ENCODE measurements at places on chromosomes 5 and 9. TPM values are rescaled to one million over a fixed set of nuclear protein-coding genes. Genes with fewer than 3 reads are reported as not detected.

ENTPD2 gene
- 1.7 TPM for total RNA-seq

WHRN gene
- total RNA-seq = 0.96 TPM

FGF18 gene
- 0.24 TPM for total RNA-seq

NPR3 gene
- 2.9 TPM for total RNA-seq

PCDHB2 gene
- total RNA-seq = 1.4 TPM

CDX1 gene
- total RNA-seq = under 0.01 TPM

PCDHB5 gene
- total RNA-seq = 0.64 TPM

RANBP17 gene
- 7.7 TPM for total RNA-seq

RETREG1 gene
- 24.3 TPM for total RNA-seq

MYOT gene
- total RNA-seq = not detected

LEAP2 gene
- 0.21 TPM for total RNA-seq
